ENCODE measurements at places on chromosomes 2 and 18.

DNA sequence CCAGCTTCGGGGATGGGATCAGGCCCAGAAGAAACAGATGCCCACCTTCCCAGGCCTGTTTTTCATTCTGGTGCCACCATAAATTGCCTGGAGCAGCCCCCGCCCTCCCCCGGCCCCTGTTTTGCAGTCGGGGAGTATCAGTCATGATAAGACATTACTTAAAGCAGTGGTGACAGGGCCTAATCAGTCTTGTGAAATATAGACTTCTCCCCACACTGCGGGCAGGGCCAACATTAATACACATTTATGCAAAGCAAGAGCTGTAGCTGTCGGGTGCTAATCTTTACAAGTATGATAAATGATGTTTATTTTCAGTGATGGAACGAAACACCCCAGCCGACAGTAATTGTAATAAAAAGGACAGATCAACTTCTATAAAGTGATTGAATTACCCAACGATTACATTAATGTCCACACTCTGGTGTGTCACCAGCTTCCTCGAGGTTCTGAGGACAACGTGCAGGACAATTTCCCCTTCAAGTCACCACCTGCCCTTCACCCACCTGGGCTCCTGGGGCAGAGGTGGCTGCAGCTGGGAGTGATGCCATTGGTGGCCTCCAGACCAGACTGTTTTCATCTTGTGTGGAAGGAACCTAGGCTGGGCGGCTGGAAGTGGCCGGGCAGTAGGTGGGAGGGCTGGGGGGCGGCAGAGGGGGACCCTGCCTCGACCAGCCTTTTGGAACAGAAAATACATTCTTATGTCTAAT is 226.0 kb downstream of the TFCP2L1 start:
- no peaks in the 10 kb centered on the region for H3K4me1 ChIP-seq
- H3K4me3 ChIP-seq, result no peak overlapping the region
- H3K27me3 ChIP-seq, result peaks cover 28% of the 10 kb centered on the region
- H3K27ac ChIP-seq, result no peak overlapping the region

GRCh38 chr2:29159125-29159524 is 43.9 kb downstream of the CLIP4 start:
- H3K4me3 ChIP-seq, result no peak overlapping the region
- no peak for DNase-seq
- H3K36me3 ChIP-seq, result peaks cover 73% of the 10 kb centered on the region
- H3K4me1 ChIP-seq, result no peaks in the 10 kb centered on the region
- no peak overlapping the region for H3K27ac ChIP-seq
- H3K27me3 ChIP-seq, result no peaks in the 10 kb centered on the region

GRCh38 chr18:28050545-28050944 is 126.4 kb downstream of the CDH2 start:
- no peaks in the 10 kb centered on the region for H3K4me1 ChIP-seq
- H3K36me3 ChIP-seq, result no peaks in the 10 kb centered on the region
- no peak overlapping the region for H3K4me3 ChIP-seq
- H3K27me3 ChIP-seq, result no peaks in the 10 kb centered on the region
- no peak overlapping the region for H3K27ac ChIP-seq

DNA sequence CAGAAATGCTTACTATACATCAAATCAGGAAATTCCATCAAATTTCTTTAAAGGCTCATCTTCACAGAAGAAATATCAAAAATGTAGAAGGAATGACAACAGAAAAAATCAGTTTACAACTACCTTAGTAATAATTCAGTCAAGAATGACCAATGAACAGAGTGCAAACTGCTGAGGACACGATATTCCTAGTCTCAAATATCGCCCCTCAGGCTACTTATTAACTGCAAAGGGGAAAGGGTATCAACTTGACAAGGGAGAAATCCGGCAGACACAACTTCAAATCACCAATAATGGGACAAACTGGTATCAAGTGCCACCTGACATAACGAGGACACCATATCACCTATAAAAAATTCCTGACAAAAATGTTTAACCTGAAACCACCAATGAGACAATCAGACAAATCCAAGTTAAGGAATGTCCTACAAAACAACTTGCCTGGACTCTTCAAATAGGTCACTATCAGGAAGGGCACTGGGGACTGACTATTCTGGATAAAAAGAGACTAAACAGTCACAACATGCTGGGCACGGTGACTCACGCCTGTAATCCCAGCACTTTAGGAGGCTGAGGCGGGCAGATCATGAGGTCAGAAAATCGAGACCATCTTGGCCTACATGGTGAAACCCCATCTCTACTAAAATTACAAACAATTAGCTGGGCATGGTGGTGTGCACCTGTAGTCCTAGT is 12.8 kb downstream of the COX7A2L start:
- no peak overlapping the region for H3K4me3 ChIP-seq
- H3K27ac ChIP-seq, result no peak overlapping the region
- DNase-seq, result no peak
- H3K27me3 ChIP-seq, result no peaks in the 10 kb centered on the region
- peaks cover 8% of the 10 kb centered on the region for H3K4me1 ChIP-seq

DNA sequence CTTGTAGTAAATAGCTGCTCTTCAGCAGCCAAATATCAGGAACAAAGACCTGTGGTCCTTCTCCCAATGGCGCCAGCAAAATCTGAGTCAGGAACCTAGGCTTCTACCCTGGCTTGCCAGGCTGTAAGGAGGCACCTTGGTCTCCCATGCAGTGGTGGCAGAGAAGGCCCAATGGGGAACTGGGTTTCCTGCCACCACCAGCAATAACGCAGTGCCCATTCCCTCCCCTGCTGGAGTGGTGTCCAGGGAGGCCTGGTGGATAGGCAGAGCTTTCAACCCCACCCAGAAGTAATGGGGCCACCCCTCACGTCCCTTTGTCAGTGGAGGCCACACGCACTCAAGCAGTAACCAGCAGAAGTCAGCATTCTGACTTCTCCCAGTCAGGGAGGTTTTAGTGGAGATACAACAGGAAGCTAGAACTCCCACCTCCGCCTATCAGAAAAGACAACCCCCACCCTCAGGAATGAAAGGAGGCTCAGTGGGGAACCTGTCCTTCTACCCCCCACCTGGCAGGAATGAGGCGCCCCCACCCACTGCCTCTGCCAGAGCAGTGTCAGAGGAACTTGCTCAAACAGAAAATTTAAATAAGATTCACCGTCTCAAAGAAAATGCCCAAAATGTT is 132.4 kb downstream of the COPS8 start:
- H3K4me3 ChIP-seq, result no peak overlapping the region
- H3K27ac ChIP-seq, result no peak overlapping the region
- no peaks in the 10 kb centered on the region for H3K36me3 ChIP-seq
- H3K4me1 ChIP-seq, result no peaks in the 10 kb centered on the region
- no peak for DNase-seq
